Astrocyte (in vitro differentiated cells and primary cell): ENCODE measurements at places on chromosomes 12 and 14. TPM values are rescaled to one million over a fixed set of nuclear protein-coding genes. Genes with fewer than 3 reads are reported as not detected.

- no peak overlapping the region for H3K4me3 ChIP-seq
- no peaks in the 10 kb centered on the region for H3K27me3 ChIP-seq
- no peak overlapping the region for H3K27ac ChIP-seq
- no peak for DNase-seq
- H3K36me3 ChIP-seq: no peaks in the 10 kb centered on the region
These were observed 1504.8 kb upstream of the TMEM132C start for GRCh38 chr12:126762150-126762549.

DNA sequence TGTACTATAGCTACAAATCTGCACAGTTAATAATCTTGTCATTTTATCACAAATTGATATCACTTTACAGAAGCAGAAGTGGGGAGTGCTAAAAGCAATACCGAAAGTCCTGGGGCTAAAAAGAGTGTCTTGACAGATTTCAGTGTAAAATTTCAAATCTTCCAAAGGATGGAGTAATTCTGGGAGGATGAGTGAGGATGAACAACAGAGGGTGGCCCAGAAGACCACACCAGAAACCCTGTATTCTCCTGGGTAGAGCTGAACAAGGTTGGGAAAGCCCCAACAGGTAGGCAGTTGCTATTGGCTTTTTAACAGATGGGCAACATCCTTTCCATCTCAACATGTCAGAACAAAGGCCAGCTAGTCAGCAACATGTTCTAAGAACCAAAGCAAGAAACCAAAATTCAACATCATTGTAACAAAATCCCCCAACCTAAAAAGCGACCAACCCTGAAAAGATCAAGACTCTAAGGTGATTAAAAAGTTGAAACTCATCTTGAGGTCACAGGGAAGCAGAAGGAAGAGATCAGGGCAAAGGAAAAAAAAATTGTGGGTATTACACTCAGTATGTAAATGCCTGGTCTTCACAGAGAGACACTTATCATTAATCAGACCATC lies 38.8 kb downstream of the CBX5 start:
- no peaks in the 10 kb centered on the region for H3K4me1 ChIP-seq
- H3K4me3 ChIP-seq: no peak overlapping the region
- H3K27me3 ChIP-seq: no peaks in the 10 kb centered on the region
- H3K27ac ChIP-seq: no peak overlapping the region

DNA sequence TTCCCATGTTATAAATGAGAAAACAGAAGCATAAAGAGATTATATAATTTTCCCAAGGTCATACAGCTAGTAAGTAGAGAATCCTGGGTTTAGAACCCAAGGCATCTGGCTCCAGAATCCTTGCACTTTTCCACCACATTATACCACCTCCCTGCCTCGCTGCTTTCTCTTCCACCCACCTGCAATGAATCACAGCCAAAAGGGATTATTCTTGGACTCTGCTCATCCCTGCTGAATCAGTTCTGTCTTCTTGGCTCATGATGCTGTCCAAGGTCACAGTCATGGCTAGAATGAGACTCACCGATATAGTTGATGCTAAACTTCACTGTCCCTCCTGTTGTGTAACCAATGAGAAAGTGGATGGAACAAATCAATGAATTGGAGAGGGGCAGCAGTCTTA lies 356.6 kb downstream of the FUT8 start:
- DNase-seq: peak; percentile 6
- H3K27ac ChIP-seq: no peak overlapping the region
- no peaks in the 10 kb centered on the region for H3K27me3 ChIP-seq
- H3K4me3 ChIP-seq: no peak overlapping the region
- H3K36me3 ChIP-seq: no peaks in the 10 kb centered on the region

- H3K27me3 ChIP-seq: no peaks in the 10 kb centered on the region
- no peaks in the 10 kb centered on the region for H3K36me3 ChIP-seq
- no peak for DNase-seq
- H3K4me1 ChIP-seq: no peaks in the 10 kb centered on the region
- H3K4me3 ChIP-seq: no peak overlapping the region
These were observed 17.8 kb upstream of the GAS2L3 start for GRCh38 chr12:100555722-100556121.

DNA sequence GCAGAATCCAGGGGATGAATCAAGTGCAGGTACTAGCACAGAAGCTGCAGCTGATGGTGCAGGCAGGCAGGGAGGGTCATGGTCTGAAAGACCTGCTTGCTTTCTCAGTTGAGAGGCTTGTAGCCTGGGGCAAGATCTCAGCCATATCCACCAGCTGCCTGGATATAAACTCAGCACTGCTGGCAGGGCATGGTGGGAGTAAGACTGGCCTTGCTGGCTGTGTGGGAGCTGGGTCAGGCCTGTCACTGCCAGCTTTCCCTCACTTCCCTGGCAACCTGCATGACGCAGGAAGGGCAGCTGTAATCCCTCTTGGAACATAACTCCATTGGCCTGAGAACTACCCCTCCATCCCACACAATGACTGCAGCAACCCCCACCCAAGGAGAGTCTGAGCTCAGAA lies 230.1 kb downstream of the ANO6 start:
- no peaks in the 10 kb centered on the region for H3K4me1 ChIP-seq
- H3K27me3 ChIP-seq: no peaks in the 10 kb centered on the region
- H3K36me3 ChIP-seq: no peaks in the 10 kb centered on the region

Gene PLEKHG7
- 0.14 and 0.68 TPM in 2 replicates for total RNA-seq

Gene ALG10B
- 1.6 and 1.8 TPM in 2 replicates for total RNA-seq
